CD8-positive, alpha-beta T cell (primary cell): ENCODE measurements at places on chromosomes 13 and 19.

- DNase-seq: no peak
Measured at GRCh38 chr13:44648392-44649103, 72.4 kb upstream of the TSC22D1 start.

- DNase-seq: no peak
Measured at GRCh38 chr13:22447132-22447886, 733.5 kb upstream of the SGCG start.

DNA sequence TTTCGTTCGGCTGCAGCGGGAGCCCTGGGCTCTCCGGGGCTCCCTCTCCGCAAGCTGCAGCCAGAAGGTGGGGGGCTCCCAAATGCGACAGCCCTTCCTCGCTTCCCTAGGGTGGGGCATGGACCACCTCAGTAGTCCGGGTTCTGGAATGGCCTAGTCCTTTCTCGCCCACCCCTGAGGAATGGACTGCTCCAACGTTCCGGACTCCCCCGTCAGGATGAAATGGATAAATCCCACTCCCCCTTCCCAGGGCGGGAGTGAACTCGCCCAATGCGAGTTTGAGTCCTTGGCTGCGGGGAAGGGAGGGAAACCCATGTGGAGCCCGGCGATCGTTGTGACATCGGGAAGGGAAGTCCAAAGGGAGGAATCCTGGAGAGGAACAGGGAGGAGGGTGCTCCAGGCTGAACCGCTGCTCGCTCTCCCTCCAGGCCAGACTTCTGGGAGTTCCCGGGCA is 5.5 kb downstream of the HRC start:
- DNase-seq: no peak

DNA sequence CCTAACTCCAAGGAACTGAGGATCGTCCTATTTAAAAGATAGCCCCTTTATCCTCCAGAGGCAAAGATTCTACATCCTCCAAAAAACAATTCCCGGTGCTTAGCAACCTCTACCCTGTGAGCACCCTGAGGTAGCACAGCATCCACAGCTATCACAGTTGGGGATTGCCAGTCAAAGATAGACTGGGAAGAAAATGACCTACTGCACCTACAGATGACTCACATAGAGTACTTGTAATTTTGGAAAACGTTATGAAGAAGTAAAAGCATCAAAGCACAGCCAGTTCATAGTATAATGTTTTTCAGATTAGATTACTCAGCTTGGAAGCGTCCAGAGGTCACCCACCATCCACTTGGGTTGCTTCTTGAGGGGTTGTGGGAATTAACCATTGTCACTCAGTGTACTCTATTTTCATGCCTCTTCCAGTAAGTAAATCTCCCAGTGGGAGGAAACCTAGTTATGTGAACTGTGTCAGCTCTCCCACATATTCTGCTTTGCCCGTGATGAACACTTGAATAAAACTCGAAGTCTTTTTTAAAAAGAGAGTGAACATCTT is 8.9 kb upstream of the FAM124A start:
- no peak for DNase-seq

GRCh38 chr13:113617961-113618360 is 33.4 kb downstream of the TFDP1 start:
- DNase-seq: no peak

GRCh38 chr13:66407128-66407527 is 823.0 kb downstream of the PCDH9 start:
- no peak for DNase-seq

- DNase-seq: no peak
Measured at GRCh38 chr19:39370735-39371134, 20.2 kb downstream of the PAF1 start.

- DNase-seq: no peak
Measured at GRCh38 chr13:112465251-112466131, 89.3 kb downstream of the SPACA7 start.

- DNase-seq: no peak
Measured at GRCh38 chr13:95159458-95159857, 141.8 kb downstream of the ABCC4 start.
